Stimulated activated CD8-positive, alpha-beta memory T cell treated with anti-CD3 and anti-CD28 coated beads, Interleukin-15, amount 100 ng/mL, for 48 hours (primary cell): ENCODE measurements at places on chromosomes 11 and 22.

DNA sequence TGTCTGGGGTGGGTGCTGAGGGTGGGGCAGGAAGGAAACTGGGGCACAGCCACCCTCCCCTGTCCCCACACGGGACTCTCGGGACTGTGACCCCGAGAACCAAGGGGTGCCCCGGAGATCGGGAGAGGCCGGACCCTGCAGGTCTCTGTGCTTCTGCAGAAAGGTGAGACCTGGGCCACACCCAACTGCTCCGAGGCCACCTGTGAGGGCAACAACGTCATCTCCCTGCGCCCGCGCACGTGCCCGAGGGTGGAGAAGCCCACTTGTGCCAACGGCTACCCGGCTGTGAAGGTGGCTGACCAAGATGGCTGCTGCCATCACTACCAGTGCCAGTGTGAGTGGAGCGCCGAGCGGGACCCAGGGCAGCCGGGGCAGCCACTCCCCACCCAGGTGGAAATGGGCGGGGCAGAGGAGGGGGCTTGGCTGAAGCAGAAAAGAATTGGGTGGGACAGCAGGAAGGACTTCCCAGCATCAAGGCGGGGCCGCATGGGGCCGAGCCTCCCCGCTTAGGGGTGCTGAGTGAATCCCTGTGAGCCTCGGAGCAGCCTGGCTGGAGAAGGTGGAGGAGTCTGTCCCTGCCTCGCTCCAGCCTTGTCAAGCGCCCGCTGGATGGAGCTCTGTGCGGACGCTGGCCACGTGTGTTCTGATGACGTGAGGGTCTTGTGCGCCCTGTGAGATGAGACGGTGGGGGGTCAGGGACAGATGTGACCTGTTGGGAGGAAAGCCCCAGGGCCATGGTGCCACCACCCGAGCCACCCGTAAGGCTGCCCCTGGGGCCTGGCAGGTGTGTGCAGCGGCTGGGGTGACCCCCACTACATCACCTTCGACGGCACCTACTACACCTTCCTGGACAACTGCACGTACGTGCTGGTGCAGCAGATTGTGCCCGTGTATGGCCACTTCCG lies 29.3 kb upstream of the MUC5B start:
- no peak for DNase-seq

DNA sequence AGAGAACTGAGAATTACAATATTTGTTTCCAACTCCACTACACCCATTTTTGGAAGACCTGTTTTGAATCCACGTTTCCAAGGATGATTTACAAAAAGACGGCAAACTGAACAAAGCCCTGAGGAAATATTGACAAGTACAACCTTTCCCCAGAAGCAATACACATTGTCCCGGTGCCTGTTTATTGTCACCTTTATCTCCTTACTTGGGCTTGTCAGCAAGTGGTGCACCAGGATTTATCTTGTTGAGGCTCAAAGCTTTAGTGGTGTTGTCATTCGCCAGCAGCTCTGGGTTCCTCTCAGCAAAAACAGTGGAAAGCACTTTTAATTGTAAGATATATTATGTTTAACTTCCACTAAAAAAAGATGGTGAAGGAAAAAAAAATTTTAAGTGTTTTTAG lies 1191.9 kb upstream of the TENM4 start:
- no peak for DNase-seq

- no peak for DNase-seq
These were observed 49.7 kb upstream of the ARFGAP3 start for GRCh38 chr22:42906605-42907348.

DNA sequence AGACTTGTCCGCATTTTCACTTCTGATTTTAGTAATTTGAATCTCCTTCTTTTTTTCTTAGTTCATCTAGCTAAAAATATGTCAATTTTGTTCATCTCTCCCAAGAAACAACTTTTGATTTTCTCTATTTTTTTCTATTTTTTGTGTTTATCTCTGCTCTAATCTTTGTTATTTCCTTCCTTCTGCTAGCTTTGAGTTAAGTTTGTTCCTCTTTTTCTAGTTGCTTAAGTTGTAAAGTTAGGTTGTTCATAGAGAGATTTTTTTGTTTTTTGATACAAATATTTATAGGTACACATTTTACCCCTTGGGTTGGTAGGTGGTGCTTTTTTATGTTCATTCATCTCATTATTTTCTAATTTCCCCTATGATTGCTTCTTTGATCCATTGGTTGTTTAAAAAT lies 22.1 kb upstream of the XKR3 start:
- no peak for DNase-seq

DNA sequence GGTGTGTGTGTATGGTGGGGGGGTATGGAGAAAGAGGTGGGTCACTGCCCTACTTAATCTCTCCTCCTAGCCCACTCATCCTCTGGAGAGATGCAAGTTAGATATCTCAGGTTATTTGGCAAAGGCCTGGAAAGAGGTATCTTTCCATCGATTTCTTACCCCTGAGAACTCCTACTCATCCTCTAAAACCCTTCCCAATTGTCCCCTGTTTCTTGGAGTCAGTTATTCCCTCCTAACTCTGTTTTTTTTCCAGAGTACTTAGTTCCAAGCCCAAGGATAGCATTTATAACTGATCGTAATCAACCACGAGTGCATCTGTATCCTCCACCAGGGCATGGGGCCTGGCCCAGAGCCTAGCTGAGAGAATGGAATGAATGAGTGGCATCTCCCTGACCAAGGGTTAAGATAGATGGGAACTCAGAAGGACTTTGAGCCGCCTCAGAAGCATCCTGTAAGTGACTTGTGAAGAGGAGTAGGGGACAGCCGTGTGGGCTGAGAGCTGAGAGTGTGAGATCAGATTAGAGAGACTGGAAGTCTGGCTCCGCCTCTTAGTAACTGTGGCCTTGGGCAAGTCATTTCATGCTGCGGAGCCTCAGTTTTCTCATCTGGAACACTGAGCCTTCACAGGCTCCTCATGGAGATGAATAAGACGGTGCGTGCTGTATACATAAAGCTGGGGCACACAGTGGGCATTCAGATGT lies 16.2 kb downstream of the CD6 start:
- DNase-seq: peak; percentile 65

GRCh38 chr22:20226077-20226716 lies 41.9 kb downstream of the RTN4R start:
- DNase-seq: no peak

- no peak for DNase-seq
These were observed 11.5 kb downstream of the STARD10 start for GRCh38 chr11:72782081-72782920.

GRCh38 chr22:40603088-40603605 lies 33.4 kb downstream of the MRTFA start:
- DNase-seq: no peak

DNA sequence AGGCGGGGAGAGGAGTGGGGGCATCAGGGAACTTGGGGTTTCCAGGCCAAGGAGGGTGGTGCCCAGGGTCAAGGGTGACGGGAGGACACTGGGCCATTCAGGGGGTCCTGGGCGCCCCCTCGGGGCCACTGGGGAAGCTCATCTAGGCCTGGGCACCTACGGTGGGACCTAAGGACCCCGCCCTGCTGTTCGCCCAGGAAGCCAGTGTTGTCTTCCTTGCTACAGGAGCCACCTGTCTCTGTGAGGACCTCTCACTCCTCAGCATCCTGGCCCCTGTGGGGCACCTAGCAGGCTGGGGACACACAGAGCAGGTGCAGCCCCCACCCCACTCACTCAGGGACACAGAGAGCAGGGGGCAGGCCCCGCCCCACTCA lies 191.6 kb downstream of the IGLL1 start:
- DNase-seq: no peak

- no peak for DNase-seq
These were observed 4.5 kb downstream of the SLC3A2 start for GRCh38 chr11:62885137-62885750.

- no peak for DNase-seq
These were observed 5.9 kb upstream of the ATF4 start for GRCh38 chr22:39514373-39514973.

- DNase-seq: peak; percentile 56
These were observed 966 bp downstream of the AHNAK start for GRCh38 chr11:62545437-62546243.

GRCh38 chr11:78253797-78254196 lies 65.1 kb downstream of the USP35 start:
- no peak for DNase-seq

DNA sequence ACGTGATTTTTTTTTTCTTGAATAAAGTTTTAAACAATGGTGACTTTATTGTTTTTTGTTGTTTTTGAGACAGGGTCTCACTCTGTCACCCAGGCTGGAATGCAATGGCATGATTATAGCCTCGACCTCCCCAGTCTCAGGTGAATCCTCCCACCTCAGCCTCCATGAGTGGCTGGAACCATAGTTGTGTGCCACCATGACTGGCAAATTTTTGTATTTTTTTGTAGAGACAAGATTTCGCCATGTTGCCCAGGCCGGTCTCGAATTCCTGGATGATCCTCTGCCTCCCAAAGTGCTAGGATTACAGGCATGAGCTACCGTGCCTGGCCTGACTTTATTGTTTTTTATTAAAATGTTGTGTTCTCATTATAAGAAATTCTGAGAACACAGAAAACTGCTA lies 12.2 kb upstream of the CRYBB3 start:
- no peak for DNase-seq

DNA sequence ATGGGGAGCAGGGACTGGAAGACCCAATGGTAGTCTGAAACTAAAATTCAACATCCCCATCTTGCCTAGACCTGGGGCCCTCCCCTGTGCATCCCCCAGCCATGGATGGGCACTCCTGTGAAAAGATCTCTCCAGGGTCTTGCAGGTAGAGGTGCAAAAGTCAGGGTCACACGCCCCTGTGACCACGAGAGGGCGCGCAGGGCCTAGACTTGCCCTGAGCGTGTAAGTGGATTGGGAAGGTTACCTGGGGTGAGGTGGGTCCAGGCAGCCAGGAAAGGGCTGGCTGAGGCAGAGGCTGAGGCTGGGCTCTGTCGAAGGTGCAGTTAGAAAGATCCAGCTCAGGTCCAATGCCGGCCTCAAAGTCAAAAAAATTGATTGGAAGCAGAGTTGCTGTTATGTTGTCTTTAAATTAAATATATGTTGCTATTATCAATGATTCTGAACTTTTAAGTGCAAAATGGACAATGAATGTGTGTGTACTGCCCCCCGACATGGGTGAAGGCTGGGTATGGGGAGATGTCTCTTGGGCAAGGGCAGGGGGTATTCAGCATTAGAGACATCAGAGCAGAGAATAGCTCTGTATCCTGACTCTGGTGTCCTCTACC lies 4.8 kb upstream of the POU2F3 start:
- peak; percentile 42 for DNase-seq

DNA sequence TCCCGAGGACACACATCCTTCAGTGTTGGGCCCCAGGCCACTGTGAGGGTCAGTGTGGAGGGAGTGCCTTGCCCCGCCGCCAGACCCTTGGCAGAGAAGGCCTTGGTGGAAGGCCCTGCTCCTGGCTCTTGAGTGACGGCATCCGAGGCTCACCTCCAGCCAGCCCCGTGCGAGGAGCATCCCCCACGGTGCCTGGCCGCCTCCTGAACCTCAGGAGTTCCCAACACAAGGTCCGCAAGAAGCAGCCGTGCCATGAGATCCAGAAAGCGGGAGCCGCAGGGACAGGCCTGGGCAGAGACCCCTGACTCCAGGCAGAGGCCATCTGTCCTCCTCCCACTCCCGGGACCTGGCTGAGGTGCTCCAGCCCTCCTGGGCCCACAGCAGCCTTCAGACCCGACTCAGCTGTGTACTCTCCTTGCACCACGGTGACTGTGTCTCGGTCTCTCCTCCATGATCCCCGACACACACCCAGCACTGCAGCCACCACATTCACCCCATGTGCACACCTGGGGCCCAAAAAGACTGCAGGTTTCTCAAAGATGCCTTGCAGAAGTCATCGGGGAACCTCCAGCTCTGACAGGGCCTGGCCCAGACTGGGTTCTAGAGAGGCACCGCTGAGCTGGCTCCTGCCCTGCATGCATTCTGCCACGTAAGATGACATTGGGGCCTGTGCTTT lies 870.2 kb downstream of the BRD1 start:
- DNase-seq: no peak

GRCh38 chr22:46941968-46942798 lies 179.7 kb downstream of the TBC1D22A start:
- no peak for DNase-seq

- DNase-seq: peak; percentile 43
These were observed at the start of gene RCN1 for GRCh38 chr11:32090545-32091370. TSS of gene RCN1 (plus strand) at chr11:32091074. CDS start at chr11:32091197, 123 bp downstream.

- no peak for DNase-seq
These were observed 25.2 kb upstream of the PTPRJ start for GRCh38 chr11:47955061-47955755.

DNA sequence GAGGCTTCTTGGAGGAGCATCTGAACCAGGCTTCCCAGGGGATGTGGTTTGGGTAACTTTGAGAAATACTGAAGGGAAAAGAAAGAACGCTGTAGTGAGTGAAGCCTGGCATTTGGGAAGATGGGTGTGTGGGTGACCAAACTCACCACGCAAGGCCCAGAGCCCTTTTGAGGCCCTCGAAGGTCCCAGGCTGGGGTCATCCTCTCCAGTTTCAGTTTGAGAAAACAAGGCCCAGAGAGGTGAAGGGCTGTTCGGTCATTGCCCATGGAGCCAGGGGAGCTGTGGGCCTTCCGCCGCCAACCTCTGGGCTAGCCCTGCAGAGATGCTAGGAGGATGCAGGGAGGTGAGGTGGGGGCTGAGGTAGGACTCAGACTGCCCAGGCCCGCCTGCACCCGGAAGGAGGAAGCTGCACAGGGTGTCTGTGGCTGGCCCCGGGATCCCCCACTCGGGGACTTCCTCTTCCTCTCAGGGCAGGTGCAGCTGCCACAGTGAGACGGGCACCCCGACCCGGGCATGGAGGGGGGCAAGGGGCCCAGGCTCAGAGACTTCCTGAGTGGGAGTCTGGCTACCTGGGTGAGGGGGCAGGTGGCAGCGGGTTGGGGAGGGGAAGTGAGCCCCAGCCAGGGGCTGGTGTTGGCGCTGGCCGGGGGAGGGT lies at the start of gene CCDC88B:
Gene CCDC88B, plus strand, starts transcription at position 451 of the 655 bp plus-strand sequence. Its CDS starts 63 bp downstream, at position 514.
- peak; percentile 76 for DNase-seq

DNA sequence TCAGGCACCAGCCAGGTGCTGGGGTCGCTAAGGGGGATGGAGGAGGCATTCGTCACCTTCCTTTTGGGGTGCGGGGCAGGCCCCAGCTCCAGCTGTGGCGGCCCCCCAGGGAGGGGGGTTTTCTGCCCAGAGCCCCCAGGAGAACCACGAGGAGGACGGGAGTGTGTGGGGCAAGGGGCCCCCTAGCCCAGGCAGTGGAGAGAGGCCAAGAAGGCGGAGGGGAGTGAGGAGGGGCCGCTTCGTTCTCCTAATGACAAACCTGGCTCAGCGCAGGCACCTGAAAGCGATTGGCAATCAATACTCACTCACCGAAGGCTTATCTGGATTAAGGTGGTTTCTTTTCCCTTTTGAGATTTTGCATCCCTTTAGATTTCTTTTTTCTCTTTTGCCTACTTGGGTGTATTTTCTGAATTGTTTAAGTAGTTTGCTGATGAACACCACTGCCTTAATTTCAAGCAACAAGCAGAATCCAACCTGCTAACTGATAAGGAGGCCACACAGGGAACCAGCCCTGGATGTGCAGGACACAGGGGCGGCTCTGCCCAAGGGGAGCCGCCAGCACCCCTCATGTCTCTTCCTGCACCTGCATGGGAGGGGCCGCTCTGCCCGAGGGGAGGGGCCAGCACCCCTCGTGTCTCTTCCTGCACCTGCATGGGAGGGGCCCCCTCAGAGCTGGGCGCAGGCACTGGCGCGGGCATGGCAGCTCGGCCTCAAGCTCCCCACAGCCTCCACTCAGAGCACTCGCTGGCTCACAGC lies 122.3 kb downstream of the BRD1 start:
- DNase-seq: no peak

GRCh38 chr11:130710497-130711012 lies 205.7 kb downstream of the SNX19 start:
- DNase-seq: no peak

- no peak for DNase-seq
These were observed 11.1 kb downstream of the CTR9 start for GRCh38 chr11:10762185-10762584.
